ENCODE measurements at places on chromosomes 7 and 10.

DNA sequence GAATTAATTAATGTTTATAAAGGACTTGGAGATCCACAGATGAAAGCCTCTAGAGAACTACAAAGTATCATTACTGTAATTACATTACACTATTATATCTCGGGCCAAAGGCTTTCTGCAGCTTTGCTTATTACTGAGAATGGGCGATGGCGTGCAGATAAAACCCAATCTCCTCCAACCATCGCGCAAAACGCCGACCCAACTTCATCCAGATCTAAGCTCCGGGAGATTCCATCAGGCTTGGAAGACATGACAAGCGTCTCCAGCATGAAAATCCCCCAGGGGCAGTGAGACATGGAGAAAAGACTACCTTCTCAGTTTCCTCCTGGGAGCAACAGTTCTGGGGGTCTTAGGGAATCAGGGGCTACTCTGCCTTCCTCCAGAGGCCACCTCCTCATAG, 42.2 kb upstream of the CUX1 start:
- DNase-seq = no peak

- no peak for DNase-seq
These were observed 58.4 kb downstream of the JCAD start for GRCh38 chr10:30000802-30001571.

DNA sequence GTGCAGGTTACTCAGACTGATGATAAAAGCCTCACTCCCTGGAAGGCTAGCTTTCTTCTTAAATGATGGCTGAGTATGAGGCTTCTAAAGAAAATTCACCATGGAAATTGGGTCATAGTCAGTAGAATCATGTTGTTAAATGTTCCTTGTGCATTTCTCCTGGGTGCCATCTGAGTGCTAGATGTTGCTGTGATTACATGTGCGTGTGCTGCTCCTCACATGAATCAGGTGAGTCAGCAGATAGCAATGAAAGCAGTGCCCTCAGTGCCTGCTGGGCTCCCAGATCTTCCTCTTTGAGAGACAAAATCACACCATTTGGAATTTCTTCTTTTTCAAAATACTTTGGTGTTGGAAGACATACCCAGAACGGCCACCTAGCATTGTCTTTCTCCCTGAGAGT, 331.7 kb downstream of the XPNPEP1 start:
- no peak for DNase-seq

DNA sequence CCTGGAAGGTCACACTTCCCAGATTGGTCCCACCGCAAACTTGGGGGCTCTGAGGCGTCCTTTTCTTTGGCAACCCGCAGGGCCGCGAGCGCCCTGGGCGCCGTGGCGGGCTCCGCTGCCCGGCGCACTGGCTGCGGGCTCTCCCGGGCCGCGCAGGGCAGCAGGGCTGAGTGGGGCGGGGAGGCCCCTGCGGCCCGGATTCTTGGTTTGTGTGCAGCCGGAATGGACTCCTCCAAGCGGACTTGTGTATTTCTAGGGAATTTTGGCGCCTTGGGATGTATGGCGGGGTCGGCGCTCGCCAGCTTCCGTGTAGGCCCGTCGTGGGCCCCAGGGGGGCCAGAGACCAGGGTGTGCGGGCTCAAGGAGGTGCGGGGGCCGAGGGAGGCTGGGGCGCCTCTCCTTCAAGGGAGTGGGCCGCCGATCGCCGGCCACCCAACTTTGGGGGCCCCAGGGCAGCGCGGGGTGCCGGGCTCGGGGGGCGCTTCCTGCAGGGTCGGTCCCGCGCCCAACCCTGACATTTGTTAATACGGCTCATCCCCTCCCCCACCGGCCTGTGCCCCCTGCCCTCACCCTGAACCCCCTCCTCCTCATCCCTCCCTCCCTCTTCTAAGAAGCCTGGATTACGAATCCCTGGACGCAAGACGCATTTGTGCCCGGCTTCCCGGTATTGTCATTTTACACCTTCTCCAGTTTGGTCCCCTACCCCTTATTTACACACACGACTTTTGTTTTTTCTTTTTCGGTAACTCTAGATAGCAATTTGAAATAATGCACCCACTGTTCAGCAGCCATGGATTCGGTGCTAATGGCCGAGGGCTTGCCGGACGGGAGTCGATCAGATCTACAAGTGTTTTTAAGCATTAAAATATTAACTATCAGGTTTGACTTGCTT, 2.5 kb downstream of the TCF7L2 start:
- no peak for DNase-seq

DNA sequence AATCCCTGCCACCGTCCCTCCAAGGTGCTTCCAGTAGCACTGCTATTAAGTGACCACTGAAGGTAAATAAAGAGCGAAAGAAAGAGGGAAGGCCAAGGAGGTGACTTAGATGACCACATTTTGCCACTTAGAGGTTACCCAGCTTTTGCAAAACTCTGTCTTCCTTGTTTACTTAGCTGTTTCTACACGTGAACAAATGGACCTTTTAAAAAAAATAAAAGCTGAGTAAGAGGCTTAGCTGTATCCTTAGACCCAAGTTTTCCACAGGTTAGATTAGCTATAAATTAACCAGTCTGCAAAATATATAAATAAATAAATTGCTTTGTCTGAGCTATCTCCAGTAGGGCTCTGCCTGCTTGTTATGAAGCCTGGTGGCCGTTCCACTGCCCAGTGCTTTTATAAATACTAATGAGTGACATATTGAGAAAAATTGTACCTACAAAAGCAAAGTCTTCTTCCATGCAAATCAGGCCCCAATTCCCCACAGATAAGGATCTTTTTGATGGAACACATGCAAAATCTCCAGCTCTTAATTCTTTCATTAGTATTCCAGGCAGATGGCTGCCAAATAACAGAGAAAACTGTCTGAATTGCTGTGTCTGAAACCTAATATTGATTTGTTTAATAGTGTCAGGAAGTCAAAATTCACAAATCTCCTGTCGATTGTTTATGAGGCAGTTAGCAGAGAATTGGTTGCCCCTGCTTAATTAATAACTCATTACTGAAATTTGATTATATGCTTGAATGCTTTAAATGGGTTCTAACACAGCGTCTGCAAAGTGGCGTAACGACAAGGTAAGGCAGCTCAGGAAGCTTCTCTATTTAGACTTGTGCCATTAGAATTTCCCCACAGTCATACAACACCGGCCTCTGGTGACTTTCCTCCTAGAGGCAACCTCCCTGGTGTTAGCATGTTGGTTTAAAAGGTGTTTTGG, 176.7 kb downstream of the EMX2 start:
- DNase-seq = no peak

DNA sequence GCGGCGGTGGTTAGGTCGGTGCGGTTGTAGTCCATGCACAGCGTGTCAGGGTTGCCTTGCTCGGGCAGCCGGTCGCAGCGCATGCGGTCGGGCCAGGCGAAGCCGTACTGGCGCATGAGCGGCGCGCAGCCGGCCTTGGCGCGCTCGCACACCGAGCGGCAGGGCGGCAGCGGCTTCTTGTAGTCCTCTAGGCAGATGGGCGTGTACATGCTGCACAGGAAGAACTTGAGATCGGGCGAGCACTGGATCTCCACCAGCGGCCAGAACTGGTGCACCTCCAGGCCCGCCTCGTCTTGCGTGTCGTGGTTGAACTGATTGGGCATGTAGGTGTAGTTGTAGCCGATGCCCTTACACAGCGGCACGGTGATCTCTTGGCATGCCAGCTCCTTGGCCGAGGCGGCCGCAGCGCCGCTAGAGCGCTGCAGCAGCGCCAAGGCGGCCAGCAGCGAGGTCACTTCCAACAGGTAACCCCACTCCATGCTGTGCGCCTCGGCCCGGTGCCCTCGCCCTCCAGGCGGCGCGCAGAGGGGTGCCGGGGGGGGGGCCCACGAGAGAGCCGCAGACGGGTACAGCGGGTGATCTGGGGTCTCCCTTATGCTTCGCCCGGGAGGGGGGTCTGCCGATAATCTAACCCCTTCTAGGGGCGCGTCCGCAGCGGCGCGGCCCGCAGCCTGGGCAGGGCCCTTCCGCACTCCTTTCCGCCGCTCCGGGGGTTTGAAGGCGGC, 983 bp downstream of the FZD8 start:
- no peak for DNase-seq

- DNase-seq = no peak
These were observed 296.8 kb upstream of the ZMIZ1 start for GRCh38 chr10:78771808-78772455.

- no peak for DNase-seq
These were observed 97.8 kb downstream of the HIPK2 start for GRCh38 chr7:139679731-139680594.

GRCh38 chr10:135132-135600, at the start of gene ZMYND11:
ZMYND11 (plus strand) TSS chr10:135455; CDS start chr10:180013, 44,558 bp downstream.
- DNase-seq = peak; percentile 56

DNA sequence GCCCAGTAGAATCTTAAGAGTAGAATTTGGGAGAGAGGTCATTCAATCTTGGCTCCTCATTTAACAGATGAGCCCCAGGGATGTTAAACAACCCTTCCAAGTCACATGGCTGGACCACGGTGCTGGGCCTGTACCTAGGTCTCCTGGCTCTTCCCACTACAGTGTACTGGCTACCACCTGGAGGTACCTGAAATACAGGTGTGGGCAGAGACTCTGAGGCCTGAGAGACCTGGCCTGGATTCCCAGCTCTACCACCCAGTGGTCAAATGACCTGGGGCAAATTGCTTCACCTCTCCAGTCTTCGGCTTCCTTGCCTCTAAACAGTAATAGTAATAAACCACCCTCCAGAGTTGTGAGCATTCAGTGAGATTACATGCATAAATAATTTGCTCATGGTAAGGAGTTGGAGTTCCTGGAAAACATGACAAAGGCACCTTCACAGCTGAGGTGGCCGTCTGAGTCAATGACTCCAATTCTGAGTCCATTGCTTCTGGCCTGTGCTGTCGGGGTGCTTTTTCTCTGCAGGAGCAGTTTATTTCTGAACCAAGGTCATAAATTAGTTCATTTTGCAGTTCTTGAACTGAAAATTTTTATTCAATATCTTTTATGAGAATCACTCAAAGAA, 2.7 kb downstream of the GOT1 start:
- no peak for DNase-seq

- DNase-seq = no peak
These were observed 71.5 kb downstream of the XPNPEP1 start for GRCh38 chr10:109851616-109852474.

GRCh38 chr10:11036424-11037011, 18.8 kb downstream of the CELF2 start:
- no peak for DNase-seq

GRCh38 chr7:128681794-128682537, 9.9 kb downstream of the GARIN1A start:
- no peak for DNase-seq

DNA sequence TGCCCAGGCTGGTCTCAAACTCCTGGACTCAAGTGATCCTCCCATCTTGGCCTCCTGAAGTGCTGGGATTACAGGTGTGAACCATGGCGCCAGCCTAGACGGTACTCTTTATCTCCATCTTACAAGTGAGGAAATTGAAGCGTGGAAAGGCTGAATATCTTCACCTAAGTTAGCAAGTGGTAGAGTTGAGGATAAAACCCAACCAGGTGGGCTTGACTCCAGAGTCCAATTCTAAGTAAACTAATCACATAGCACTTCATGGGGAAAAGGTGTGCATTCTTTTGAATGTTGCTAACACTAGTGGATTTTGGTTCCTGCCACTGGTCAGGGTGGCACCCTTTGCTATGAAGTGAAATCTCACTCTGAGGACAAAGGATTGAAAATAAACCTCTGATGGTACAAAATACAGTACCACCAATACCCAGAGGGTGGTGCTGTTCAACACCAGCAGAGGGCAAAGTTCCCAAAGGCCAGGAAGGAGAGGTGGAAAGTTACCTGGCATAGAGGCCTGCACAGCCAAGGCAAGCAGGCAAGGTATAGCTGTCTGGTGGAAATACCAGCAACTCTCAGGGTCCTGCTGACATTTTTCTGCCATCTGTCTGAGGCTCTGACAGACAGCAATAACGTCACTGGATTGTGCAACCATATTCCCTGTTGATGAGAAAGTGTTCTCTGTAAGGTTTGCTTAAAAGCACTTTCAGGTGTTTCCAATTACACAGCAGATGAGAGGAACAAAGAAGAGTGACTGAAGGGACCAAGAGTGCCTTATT, 17.6 kb downstream of the ZDHHC16 start:
- no peak for DNase-seq

- DNase-seq = no peak
These were observed 181.4 kb upstream of the TNS3 start for GRCh38 chr7:47763063-47763974.

GRCh38 chr10:52454491-52454890, 140.4 kb downstream of the DKK1 start:
- no peak for DNase-seq

DNA sequence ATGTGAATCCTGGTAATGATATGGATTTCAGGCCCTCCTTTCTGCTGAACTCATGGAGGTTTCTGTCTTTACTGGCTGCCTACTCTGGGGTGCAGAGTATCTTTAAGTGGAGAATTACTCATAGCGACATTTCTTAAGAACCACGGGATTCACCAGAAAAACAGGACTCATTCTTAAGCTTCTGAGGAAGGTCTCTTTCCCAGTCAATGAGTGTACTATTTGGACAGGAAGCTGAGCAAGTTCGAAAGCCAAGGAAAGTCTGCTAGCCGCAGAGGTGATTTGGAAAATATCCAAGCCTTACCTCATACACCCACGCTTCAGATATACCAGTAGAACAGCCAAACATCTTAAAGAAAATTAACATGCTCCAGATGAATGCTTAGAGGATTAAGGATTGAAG, 377.6 kb upstream of the MYO3A start:
- no peak for DNase-seq

DNA sequence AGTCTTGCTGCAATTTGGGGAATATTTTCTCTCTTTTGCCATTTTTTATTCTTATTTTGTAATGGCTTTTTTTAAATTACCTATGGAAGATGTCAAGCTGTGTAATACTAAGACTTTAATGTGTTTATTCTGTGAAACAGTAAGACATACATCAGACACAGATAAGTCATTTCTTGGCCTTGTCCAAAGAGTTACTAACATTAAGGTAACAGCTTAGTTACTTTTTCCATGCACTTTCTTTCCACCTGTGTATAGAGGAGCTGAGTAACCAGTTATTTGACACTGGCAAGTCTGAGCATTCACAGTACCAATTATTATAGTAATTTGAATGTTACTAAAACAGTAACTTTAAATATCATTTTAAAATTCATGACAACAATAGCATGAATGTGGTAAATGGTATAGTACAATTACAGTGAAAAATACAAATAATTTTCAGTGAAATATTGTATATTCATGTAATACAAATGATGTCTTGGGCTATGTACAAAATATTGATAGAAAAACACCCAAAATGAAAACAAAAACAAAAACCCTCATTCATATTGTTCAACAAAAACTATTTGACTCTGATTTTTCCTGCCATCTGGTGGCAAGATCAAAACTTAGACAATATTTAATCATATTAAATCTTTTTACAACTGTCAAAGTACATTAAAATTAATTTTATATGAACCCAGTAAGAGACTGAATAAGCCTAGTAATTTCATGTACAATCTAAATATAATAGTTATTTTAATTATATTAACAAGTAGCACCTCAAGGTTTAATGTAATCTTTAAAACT, 259.8 kb upstream of the SEMA3A start:
- DNase-seq = no peak

- no peak for DNase-seq
These were observed 18.8 kb downstream of the MMD2 start for GRCh38 chr7:4939971-4940728.

DNA sequence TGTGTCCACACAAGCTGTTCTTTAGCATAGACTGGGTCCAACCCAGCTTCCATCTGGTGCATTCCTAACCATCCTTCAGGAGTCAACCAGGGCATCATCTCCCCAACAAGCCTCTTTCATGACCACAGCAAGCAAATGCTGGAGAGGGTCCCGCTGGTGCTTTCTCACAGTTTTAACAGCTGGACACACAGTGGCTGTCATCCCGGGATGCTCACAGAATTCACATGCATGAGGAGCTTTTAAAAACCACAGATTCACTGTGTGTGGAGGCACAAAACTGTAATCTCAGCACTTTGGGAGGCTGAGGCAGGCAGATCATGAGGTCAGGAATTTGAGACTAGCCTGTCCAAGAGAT, 6.4 kb upstream of the CYP3A7 start:
- no peak for DNase-seq

All from T-helper 22 cell (primary cell).